ENCODE measurements at places on chromosomes 16 and 17.

DNA sequence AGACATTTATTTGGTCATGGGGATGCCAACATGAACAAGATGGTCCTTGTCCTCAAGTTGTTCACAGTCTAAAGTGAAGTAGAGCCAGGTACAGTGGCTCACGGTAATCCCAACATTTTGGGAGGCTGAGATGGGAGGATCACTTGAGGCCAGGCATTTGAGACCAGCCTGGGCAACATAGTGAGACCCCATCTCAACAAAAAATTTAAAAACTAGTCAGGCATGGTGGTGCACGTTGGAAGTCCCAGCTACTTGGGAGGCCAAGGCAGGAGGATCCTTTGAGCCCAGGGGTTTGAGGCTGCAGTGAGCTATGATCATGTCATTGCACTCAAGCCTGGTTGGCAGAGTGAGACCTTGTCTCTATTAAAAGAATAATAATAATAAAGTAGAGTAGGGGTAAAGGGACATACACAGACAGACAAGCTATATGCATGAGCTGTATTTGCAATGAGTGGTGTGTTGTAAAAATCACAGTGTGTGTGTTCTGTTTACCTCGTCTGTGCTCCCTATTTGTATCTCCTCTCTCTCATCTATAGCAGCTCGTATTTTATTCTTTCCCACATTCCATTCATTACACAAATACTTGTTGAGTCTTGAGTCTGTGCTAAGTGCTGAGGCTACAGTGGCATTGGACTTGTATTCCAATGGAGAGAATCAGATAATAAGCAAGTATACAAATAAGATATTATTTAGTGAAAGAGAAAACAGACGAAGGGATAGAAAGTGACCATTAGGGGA, 73.9 kb upstream of the DHX40 start:
- no peak for DNase-seq

- DNase-seq, result no peak
These were observed 35.6 kb downstream of the RPA1 start for GRCh38 chr17:1865252-1866037.

- DNase-seq, result no peak
These were observed 40.5 kb upstream of the CLEC18B start for GRCh38 chr16:74461826-74462225.

DNA sequence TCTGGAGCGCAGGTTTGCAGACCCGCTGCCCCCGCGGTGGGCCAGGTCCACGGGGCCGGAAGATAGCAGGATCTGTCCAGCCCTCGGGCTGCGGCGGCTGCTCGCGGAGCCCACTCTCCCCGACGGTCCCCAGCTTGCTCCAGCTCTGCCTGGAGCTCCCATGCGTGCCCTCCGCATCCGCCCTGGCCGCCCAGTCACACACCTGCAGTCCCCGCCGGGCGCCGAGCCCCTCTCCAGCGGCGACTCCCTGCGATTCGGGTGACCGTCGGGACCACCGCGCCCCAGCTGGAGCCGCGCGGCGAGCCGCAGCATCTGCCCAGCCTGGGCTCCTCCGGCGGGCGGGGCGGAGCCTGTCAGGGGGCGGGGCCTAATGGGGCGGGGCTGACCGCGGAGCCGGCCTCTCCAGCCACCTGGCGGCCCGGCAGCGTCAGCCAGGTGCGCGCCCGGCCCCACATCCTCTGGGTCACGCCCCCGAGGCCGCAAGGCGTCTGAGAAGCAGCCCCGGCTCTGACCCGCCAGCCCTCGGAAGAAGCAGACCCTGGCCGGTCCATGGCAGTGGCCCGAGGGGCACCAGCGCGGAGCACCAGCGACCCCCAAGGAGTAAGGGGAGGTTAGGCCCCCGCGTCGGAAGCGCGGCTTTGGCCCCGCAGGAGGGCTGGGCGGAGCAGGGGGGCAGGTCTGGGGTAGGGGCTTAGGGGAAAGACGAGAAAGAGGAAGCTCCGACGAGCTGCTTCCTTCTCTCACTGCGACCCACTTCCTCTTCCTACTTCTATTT, at the start of gene PIK3R5:
Gene PIK3R5, minus strand, starts transcription at position 314 of the 775 bp plus-strand sequence. CDS start 54,213 bp downstream, outside the sequence.
- DNase-seq, result peak; percentile 88

DNA sequence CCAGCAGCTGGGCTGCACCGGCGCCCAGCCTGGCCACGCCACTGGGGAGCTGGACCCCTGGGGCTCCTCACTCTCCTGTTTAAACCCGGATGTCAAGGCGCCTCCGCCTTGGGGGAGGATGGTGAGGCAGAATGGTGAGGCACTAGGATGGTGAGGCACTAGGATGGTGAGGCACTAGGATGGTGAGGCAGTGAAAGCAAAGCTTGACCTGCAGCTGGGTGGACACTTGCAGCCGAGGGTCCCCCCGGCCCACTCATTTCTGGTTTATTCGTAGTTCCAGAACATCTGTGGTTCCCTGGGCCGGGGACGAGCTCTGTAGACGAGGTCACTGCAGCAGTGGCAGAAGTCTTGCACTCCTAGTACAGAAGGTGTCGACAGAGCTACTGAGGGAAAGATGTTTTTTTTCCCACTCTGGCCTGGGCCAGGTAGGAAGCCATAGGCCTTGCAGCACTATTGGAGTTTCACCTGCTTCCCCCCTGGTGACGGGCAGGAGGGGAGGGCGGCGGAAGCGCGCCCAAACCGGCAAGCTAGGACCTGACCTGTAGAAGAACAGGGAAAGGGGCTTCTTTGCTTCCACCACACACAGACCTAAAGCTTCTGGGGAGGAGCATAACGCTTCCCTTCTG, 1.1 kb upstream of the HNF1B start:
- DNase-seq, result no peak

DNA sequence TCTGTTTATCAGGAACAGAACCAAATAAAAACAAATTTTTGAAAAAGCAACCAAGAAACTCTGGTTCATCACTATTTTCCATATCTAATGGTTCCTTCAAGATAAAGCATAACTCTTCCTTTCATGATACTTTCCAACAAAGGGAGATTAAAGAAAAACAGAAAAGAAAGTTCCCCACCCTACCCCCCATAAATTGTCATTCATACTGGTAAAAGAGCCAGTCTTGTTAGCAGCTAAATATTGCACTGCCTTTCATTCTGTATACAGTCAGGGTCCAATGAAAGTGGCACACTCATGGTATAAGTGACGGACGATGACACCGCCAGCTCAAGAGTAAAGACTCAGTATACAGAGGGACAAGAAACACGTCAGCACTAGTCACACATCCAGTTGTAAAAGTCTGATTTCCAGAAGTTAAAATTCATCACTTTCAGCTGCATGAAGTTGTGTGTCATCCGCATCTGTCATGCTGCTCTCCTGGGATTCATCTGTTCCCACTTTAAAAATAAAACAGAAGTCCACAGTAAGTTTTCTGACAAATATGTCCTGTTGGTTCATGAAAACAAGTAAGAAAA, 68.5 kb downstream of the CDC27 start:
- DNase-seq, result no peak

DNA sequence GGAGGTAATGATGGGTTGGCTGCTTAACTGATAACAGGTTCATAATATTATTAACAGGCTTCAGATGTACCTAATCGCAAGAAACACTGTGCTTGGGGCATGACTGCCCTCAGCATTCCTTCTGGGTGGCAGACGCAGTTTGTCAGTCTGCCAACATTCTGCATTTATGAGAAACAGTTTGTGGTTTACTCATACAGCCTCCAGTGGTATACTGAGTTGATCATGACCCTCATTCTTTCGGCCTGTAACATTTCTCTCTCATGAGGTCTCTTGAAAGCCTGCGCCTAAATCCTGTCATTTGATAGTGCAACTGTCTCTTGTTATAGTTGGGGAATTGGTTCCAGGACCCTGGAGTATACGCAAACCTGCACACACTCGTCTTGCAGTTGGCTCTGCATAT, 4.9 kb upstream of the RUSF1 start:
- no peak for DNase-seq

DNA sequence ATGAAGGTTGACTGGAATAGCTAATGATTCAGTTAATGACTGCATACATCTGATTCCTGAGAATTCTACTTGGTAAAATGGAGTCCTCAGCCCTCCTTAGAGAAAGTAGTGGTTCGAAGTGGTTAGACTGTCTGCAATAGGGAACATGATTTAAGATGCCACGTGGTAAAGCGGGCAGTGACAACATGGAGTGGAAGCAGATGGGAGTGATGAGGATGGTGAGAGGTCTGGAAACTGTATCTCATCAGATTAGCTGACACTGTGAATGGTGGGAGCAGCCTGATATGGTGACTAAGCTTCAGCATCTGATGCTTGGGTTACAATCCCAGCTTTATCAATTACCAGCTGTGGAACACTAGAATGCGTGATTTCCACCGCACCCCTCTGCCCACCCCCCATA, 8.4 kb downstream of the CDH11 start:
- no peak for DNase-seq

GRCh38 chr17:5264893-5265292, 17.2 kb upstream of the RABEP1 start:
- no peak for DNase-seq

- no peak for DNase-seq
These were observed 49.2 kb upstream of the ITGA2B start for GRCh38 chr17:44438636-44439035.

- DNase-seq, result peak; percentile 35
These were observed 874 bp downstream of the CMTM3 start for GRCh38 chr16:66605177-66605978.

DNA sequence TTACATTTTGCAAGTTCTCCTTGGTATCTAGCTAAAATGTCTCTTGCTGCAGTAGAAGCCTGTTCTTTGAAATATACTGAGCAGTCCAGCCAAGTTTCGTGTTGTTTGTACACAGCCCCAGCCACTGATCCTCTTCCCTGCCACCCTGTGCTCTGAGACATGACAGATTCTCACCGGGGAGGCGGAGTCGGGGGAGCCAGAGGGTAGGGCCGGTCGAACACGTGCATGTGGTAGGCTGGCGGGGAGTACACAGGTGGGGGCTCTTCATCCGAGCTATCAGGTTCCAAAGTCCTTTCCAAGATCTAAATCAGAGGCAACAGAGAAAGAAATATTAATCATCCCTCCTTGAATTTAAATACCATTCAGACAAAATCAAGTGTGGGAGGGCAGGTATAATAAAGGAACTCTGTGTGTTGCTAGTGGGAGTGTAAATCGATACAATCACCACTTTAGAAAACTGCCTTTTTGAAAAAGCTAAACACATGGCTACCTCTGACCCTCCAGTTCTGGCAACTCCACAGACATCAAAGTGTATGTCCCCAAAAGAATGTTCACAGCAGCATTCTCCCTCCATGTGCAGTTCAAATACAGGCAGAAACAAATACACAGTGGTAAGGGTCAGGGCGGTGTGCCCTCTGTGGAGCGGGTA, 29.7 kb upstream of the MRPS23 start:
- no peak for DNase-seq

DNA sequence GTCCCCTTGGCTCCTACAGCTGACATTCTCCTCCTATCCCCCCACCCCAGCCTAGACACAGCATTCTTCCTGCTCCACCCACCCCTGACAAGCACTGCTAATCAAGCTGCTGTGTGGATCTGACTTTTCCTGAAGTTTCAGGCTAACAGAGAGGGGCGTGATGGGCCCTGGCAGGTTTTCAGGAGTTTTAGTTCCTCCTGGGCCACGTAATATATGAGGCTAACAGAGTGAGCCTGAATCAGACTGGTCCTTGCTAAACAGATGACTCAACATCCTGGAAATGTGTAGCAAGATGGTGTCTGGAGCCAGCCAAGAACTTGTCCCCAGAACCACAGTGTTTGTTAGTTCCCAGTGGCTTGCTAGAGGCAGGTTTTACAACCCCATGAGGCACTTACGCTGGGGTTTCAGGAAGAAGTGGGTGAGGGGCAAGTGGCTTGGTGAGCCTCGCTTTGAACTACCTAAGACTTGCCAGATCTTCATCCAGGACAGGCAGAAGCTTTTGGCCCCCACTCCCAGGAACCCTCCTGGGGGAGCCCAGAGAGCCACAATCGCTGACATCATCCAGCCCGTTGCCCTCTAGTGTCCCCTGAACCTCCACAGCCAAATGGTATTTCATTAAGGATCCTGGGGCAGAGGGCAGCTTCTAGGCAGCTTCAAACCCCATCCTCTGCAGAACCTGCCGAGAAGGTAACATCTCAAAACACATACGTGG, 15.9 kb downstream of the TMEM92 start:
- no peak for DNase-seq

GRCh38 chr16:67856927-67857546, 9.5 kb upstream of the CENPT start:
- DNase-seq, result no peak

- DNase-seq, result no peak
These were observed 5.8 kb downstream of the PLEKHH3 start for GRCh38 chr17:42670789-42671657.

GRCh38 chr16:29676989-29677785, 1.8 kb upstream of the QPRT start:
- DNase-seq, result no peak

GRCh38 chr17:16349431-16349830, 3.8 kb downstream of the CENPV start:
- no peak for DNase-seq

DNA sequence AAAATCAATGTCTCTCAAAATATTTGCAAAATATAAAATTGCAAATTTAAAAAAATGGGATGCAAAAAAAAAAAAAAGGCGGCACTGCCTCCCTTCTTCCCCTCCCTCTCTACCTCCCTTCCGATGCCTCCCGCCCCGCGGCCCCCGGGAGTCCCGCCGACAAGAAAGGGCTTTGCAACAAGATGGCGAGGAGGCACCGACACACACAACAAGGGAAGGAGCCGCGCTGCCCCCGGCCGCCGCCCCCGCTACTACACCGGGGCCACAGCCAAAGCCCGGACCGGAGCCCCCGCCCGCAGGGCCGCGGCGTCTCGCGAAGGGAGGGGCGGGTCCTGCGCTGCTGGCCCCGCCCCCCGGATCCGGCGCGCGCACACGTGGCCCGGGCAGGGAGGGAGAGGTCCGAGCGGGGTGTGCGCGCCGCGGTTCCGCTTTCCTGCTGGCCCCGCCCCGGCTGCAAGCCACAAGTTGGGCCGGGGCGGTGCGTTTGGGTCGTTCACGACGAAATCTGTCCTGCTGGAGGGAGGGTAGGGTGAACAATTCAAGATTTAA, at the start of gene MNT:
Gene MNT, minus strand, starts transcription at position 184 of the 549 bp plus-strand sequence. CDS start 348 bp downstream, outside the sequence.
- peak; percentile 95 for DNase-seq

- no peak for DNase-seq
These were observed 92.4 kb upstream of the HSBP1 start for GRCh38 chr16:83715217-83715920.

GRCh38 chr17:40331743-40332641, 23.0 kb downstream of the RARA start:
- DNase-seq, result no peak

DNA sequence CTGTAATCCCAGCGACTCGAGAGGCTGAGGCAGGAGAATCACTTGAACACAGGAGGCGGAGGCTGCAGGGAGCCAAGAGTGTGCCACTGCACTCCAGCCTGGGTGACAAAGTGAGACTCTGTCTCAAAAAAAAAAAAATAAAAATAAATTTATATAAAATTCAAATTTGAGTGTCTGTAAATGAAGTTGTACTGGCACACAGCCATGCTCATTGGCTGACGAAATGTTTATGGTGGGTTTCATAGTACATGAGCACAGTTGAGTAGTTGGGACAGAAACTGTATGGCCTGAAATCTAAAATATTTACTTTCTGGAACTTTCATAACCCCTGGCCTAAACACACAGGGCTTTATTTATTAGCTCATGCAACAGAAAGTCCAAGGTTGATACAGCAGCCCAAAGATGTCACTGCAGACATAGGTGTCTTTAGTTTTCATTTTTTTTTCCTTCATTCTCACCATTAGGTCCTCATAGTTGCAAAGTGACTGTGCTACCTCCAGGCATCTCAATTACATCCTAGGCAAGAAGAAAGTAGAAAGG, 355.3 kb downstream of the SLC39A11 start:
- DNase-seq, result no peak

GRCh38 chr16:72620348-72620747, 427.6 kb downstream of the ZFHX3 start:
- no peak for DNase-seq

Measured in activated B cell treated with CpG ODN at 0.5 μM for 24 hours (primary cell).